ENCODE measurements at places on chromosomes 16 and 17.

DNA sequence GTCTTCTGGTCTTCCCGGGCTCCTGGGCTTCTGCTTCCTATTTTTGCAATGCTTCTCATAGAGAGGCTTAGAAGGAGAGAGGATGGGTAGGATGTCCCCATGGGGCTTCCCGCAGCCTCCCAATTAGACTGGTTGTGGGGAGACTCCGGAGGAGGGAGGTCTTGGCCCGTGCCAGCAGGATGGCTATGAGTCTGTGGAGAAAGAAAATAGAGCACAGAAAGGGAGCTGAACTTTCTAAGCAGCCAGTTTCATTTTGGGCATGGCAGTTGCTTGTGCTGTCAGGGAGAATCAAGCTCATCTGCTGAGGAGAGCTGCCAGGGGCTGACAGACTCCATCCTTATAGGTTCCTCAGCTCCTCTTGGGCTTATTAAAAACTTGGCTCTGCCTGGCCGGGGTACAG, 204.0 kb downstream of the SHISA9 start:
- no peak for DNase-seq

DNA sequence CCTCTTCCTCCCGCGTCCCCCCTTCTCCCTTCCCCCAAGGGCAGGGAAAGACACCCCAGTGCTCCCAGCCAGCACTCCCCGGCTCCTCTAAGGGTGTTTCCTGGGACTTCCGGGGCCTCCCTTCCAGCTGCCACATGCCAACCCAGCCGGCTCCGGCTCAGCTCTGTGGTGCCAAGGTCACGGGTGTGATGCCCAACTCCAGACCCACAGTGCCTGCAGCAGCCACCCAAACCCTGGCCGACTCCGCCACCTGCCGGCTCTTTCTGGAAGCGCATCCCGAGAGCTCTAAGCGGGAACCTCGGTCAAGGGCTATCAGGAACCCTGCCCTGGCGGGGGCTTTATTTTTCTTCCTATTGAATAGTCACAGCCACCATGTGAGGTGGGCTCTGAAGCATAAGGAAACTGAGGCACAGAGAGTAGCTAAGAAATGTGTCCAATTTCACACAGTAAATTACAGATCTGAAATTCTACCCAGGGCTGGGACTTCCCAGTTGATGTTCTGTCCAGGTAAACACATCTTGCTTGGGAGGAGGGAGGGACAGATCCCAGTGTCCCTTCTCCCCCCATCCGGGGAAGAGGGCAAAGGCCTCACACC, 3.3 kb upstream of the PPP1R1B start:
- DNase-seq = no peak

- DNase-seq = peak; percentile 1
These were observed 41.5 kb downstream of the CD300LF start for GRCh38 chr17:74671031-74671771.

- DNase-seq = no peak
These were observed 5.8 kb upstream of the SOCS3 start for GRCh38 chr17:78365561-78366108.

DNA sequence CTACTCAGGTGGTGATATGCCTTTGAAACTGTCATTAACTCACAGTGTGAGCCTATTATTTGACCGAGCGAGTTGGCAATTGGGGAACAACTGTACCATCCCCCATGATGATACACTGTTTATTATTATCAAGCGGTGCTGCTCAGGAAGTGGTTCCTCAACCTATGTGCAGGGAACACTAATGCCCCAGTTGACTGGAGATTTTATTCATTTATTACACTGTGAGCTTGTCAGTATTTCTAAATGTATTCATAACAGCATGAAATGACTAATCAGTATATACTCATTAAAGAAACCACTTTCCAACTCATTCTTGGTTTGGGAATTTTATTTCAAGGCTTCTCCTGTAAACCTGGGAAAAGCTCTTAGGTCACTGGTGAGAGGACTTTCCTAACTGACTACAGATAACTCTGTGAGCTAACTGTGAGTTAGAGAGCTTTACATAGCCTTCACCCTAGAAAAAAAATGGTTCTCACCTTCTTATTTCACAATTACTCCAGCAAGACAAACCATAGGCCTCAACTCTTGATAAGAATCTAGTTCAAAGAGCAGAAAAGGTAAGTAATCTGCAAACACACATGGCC, 42.4 kb downstream of the NXPH3 start:
- DNase-seq = no peak

DNA sequence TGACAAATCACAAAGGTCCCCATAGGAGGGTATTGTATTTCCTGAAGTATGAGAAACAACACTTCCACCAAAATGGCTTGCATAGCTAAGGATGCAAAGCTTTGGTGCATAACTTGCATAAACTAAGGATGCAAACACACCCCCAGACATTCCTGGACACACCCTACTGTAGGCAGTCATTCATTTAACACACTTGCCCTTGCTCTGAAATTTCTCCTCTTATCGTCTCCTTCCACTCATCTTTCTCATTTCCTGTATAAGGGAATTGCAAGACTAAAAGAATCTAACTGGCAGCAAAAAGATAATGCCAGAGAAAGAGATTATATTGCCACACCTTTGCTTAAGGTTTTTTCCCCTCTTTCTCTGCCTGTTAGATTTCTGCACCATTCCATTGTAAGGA, 28.3 kb downstream of the CHD9 start:
- DNase-seq = no peak

GRCh38 chr16:66950971-66951790, 9.9 kb upstream of the CES3 start:
- no peak for DNase-seq

GRCh38 chr17:50144845-50145531, 5.5 kb downstream of the PPP1R9B start:
- no peak for DNase-seq

GRCh38 chr16:83849421-83849820, 41.6 kb downstream of the HSBP1 start:
- DNase-seq = no peak

DNA sequence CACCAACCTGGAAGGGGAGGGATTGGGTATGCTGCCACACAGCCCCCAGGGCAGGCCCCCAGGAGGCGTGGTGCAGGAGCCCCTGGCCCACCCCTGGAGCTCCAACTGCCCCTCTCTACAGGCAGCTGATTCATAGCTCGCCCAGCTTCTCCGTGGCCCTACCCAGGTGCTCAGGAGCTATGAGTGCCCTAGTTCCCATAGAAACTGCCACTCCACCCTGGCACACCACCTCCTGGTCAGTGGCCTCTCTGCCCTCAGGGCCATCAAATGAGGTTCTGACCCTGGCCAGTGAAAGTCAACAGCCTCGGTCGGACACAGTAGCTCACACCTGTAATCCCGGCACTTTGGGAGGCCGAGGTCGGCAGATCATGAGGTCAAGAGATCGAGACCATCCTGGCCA, 18.0 kb downstream of the CNGB1 start:
- DNase-seq = no peak

GRCh38 chr17:19590451-19590850, 56.8 kb downstream of the SLC47A1 start:
- no peak for DNase-seq

GRCh38 chr16:24516900-24517669, 22.3 kb upstream of the RBBP6 start:
- no peak for DNase-seq

DNA sequence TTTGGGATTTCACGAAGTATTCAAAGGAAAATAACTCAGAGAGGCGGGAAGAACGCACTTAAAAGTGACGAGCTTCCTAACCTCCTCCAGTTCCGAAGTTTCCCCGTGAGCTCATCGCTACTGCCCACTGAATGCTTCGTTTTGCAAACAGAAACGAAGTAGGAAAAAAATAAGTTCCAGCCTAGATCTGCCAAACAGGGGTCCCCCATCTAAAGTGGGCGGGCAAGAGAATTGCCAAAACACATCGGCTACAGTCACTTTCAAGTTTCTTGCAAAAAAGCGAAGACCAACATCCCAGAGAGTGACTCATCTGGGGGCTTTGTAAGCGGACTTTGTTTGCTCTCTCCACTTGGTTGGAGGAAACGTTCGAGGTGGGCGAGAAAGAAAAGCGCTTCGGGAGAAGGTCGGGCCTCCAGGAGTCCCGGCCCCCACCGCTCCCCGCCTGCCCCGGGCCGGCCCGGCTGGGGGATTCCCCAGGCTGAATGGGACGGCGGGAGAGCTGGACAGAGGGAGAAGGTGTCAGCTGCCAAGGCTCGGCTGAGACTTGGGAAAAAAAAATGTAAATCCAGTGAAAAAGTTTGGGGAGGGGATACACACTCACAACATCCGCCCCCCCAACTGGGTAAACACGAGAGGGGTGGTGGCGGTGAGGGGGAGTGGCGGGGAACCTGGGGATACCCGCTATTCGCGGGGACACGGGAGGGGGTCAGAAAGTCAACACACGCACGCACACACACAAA, 1.0 kb downstream of the VEZF1 start:
- peak; percentile 54 for DNase-seq

DNA sequence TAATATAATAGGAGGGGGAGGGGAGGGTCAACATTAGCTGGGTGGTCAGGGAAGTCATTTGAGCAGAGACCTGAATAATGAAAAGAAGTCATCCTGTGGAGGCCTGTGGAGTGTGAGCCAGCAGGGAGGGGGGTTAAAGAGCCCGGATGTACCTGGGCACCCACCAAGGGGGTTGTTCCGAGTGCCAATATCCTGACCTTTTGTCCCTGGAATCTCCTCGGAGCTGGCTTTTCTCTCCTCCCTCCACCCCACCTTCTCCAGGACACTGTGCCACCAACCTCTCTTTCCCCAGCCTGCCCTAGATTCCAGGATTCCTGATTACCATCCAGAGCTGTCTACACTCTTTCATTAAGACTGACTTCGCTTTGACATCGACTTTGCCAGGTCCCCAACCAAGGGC, 6.2 kb downstream of the SHBG start:
- DNase-seq = no peak

DNA sequence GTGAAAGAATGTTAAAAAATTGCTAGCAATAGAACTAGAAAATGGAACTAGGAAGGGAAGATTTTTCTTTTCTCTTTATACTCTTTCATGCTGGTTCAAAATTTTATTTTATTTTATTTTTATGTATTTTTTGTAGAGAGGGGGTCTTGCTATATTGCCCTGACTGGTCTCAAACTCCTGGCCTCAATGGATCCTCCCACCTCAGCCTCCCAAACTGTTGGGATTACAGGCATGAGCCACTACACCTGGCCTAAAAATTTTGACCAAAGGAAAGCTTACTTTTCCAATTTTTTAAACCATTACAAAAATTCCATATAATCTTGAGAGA, 10.0 kb upstream of the TERF2 start:
- DNase-seq = no peak

- no peak for DNase-seq
These were observed 744 bp upstream of the LRRC37A3 start for GRCh38 chr17:64920026-64920418.

GRCh38 chr16:80693553-80693952, 110.8 kb downstream of the CDYL2 start:
- no peak for DNase-seq

GRCh38 chr16:23795378-23795777, 40.4 kb upstream of the PRKCB start:
- no peak for DNase-seq

DNA sequence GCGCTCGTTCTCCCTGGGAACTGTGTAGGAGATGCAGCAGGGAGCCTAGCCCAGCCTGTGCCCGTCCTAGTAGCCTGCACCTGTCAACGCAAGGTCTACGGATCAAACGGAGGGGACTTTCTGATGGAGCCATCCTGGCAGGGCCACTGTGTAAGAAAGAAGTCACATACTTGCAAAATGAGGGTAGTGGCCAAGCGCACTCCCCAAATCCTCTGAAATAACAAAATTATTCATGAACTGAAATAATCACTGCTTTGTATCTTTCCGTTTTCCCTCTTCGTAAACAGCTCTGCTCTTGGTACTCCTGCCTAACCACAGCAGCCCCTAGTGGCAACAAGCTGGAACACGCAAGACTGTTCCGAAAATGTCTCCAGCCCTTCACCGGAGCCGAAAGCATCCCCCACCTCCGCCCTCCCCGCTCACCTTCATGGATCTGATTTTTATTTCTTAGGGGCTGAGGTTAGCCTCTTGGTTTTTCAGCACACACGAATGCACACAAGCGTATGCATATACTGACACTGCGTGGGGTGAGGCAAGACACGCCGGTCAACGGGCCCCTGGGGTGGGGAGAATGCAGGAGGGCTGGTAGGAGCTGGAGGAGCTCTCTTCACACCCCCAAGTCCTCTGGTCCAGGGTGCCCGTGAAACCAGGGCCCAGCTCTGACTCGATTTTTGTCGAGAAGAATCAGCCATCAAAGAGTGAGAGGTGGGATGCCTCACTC, 100.8 kb downstream of the ABCC12 start:
- DNase-seq = peak; percentile 10

DNA sequence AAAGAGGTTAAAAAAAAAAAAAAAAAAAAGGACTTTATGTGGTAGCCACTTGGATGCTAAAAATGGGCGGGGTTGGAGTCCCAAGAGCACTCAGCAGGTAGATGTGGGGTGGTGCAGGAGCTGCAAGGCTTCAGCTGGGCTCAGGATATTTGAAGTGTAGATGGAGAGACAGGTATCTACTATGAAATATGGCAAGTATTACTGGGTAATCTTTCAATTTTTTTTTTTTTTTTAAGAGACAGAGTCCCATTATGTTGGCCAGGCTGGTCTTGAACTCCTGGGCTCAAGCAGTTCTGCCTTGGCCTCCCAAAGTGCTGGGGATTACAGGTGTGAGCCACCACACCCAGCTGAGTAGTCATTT, 7.6 kb downstream of the TUFM start:
- DNase-seq = no peak

DNA sequence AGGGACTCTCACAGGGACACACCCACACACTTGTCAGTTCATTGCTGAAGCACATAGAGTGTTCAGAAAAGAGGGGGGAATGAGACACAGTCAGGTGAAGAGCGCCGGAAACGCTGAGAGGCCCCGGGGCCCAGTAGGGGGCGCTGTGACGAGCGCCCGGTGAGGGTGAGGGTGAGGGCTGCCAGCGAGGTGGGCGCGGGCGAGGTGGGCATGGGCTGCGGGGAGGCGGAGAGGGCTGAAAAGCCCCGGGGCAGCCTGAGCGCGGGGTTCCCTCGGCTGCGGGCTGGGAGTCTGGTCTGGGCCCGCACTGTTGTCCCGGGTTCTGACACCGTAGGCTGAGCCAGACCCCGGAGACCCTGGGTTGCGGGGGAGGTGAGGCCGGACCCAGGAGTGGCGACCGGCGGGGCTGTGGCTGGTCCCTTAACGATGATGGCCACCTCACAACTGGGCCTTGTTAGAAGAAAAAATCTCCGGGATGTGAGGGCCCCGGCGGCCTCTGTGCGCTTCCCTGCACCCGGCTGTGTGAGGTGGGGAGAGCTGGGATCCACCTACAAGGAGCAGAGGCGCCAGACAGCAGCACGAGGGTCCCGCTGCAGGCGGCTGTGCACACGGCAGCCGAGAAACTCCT, 91.4 kb downstream of the C16orf78 start:
- DNase-seq = no peak

- DNase-seq = no peak
These were observed 92.5 kb downstream of the IRF8 start for GRCh38 chr16:85991425-85991824.

- DNase-seq = no peak
These were observed 4.8 kb upstream of the QPRT start for GRCh38 chr16:29674188-29674587.

GRCh38 chr17:8372422-8372821, 4.1 kb downstream of the KRABD2 start:
- DNase-seq = no peak

Measured in kidney epithelial cell (primary cell).